ENCODE measurements at places on chromosomes 16 and 17. TPM values are rescaled to one million over a fixed set of nuclear protein-coding genes. Genes with fewer than 3 reads are reported as not detected.

DNA sequence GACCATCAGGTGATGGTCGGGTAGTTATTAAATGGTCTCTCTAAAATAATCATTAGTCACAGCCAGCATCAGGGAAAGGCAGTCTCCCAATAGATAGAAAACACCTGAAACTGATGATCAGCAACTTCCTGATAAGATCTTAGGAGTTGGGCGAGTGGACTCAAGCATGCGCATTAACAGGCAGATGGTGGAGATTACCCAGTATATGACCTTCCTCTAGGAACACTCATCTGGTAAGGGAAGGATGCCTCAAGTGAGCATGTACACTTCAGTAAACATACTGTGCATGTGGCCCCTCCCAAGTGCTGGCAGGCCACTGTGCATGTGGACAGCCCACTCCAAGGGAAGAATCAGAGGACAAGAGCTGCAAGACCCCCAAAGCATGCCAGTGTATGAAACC, 105.9 kb downstream of the ABCC12 start:
- no peak for DNase-seq

Gene GNG13
- total RNA-seq = not detected

Gene AHSP
- total RNA-seq = 0.95 TPM

DNA sequence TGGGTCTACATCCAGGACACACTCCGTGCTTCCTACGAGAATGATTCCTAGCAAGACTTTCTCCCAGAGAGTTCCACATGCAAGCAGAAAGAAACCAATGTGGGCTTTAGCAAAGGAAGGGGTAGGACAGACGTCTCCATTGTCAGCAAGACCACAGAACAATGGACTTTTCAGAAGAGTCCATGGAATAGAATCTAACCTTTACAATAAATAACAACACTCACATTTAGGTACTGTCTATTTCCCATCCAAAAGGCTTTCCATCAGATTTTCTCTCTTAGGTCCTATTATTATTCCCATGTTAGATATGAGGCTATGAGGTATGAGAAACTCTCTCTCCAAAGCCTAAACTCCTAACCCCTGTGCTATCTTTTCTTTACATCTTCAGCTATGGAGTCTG, 360.9 kb downstream of the GRIN2A start:
- no peak for DNase-seq

DNA sequence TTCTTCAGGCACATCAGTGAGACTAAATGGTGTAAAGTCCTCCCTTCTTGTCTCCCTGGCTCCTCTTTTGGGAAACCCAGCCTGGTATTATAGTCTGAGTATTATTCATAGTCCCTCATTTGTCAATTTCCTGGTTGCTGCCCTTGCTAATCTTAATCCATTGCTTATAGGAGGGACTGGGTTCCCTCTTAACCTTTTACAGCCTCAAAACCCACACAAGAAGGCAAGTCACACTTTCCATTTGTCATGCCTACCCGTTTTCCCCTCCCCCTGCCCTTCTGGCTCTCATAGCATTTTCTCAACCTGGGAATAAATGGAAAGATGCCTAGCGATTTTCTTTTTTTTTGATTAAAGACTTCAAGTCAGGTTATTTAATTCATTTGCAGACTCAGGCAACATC, 124.8 kb downstream of the MAP2K6 start:
- no peak for DNase-seq

DNA sequence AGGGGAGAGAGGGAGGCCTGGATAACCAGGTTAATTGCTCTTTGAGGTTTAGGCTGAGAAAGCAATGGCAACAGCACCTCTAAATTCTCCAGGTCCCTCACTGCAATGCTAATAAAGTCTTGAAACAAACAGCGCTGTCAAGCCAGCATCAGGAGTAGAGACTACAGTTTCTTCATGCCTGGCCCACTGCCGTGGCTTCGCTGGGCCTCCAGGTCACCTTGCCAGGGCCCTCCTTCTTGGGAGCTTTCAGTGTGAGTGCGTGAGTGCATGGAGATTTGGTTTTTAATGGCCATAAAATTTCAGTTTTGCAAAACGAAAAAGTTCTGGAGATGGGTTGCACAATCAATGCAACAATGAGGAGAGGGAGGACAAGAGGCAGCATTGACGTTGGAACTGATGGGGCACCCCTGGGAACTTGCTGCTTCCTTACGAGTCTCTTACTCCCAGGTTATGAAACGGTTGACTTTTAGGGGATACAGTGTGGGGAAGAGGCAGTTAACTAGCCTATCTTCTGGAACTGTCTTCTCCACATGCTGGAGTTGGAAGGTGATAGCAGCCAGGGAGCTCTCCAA, 229.4 kb downstream of the XYLT1 start:
- no peak for DNase-seq

DNA sequence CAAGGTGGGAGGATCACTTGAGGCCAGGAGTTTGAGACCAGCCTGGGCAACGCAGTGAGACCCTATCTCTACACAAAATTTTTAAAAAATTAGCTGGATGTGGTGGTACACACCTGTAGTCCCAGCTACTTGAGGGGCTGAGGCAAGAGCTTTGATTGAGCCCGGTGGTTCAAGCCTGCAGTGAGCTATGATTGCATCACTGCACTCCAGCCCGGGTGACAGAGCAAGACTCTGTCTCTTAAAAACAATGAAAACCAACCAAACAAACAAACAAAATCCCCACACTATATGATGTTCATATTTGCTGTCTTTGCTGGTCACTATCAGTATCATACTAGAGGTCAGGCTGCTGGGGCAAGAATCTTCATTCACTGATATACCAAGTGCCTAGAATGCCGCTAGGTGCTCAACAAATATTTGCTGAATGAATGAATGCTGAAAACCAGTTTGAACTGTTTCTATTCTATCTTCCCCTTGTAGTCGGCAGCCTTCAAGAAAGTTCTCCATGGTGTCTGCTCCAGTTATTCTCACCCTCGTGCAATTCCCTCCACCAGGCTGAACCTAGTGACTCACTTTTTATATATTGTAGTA, 127.0 kb downstream of the IRX3 start:
- no peak for DNase-seq

DNA sequence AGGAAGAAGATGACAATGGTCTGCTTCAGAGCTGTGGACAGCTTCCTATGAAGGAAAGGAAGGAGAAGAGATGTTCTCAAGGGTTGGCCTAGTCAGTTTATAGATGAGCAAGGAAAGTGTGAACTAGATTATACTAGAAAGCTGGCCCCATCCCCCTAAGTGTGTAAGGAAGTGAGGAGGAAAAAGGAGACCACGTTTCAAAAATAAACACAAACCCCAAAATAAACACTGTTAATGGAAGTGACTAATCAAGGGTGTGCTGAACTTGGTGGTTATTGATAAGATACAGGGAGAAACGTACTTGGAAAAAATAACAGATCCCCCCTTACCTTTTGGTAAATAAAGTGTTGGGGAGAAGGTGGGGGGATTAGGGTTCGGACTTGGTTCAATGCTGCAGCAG, 267.1 kb downstream of the SOX9 start:
- no peak for DNase-seq

Gene PRSS21
- total RNA-seq = not detected

DNA sequence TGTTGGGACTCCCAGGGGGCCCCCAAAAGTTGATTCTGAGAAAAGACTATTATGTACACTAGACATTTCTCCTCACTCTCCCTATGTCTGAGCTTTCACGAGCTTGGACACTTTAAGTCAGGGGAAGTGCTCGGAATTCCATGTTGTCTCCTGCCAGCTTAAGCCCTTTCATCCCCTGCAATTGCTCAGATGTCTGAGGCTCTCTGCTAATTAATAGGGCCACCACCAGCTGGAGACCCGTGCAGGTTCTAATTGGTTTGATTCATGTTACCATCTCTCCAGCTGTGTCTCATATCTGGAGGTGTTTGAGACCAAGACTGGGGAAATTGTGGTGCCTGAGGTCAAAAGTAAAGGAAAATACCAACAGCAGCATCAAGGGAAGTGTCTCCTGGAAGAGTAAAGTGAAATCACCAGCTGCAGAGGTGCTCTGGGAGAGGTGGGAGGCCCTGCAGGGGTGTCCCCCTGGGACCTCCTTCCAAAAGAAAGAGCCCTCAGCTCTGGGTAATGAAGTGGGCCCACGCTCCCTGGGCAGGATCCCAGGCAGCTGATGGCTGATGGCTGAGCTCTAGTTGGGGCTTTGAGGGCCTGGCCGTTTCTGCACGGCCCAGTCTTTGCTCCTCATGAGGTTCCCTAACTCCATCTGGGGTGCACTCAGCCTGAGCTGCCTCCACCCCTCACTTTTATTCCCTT, 5.8 kb upstream of the UTS2R start:
- no peak for DNase-seq

Gene HSD17B1
- total RNA-seq = 0.31 TPM

DNA sequence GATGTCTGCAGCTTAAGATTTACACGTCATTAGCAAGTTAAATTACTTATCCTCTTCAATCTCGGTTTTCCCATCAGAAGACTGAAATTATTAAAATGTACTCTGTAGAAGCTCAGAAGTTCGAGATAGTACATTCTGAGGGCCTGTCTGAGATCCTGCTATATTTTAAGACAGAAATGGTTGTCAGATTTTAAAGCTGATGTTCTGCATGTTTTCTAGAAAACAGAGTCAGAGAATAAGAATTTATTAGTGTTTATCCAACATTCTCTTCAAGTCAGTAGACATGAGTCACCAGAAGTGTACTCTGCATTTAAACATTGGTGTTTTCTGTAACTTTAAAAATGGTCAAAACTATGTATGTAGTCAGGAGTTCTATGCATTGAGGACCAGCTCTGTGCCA, 155.2 kb upstream of the MYOCD start:
- DNase-seq = no peak

Gene C16orf96
- total RNA-seq = 0.24 TPM

GRCh38 chr16:88315543-88316105, 67.1 kb upstream of the ZNF469 start:
- DNase-seq = no peak

Gene VWA3A
- 0.15 TPM for total RNA-seq
